ENCODE measurements at places on chromosomes 12 and 14.

- no peak for DNase-seq
Measured at GRCh38 chr12:89593233-89593632, 67.4 kb upstream of the POC1B start.

GRCh38 chr12:104864668-104865067, 93.4 kb downstream of the SLC41A2 start:
- no peak for DNase-seq

- no peak for DNase-seq
Measured at GRCh38 chr12:23944067-23944466, 5.4 kb downstream of the SOX5 start.

GRCh38 chr12:81172851-81173250, 95.0 kb downstream of the ACSS3 start:
- DNase-seq, result no peak

- DNase-seq, result no peak
Measured at GRCh38 chr14:75697386-75697785, 36.3 kb downstream of the TTLL5 start.

- no peak for DNase-seq
Measured at GRCh38 chr12:46087916-46088439, 97.6 kb upstream of the SCAF11 start.
